H1 (cell line): ENCODE measurements at places on chromosomes 4 and X. TPM values are rescaled to one million over a fixed set of nuclear protein-coding genes. Genes with fewer than 3 reads are reported as not detected.

Gene HSFX4
- not detected in 2 replicates for total RNA-seq

Gene C1GALT1C1
- total RNA-seq: 13.4 and 13.9 TPM in 2 replicates

Gene VCX2
- total RNA-seq: not detected in 2 replicates

Gene ASB5
- not detected in 2 replicates for total RNA-seq

DNA sequence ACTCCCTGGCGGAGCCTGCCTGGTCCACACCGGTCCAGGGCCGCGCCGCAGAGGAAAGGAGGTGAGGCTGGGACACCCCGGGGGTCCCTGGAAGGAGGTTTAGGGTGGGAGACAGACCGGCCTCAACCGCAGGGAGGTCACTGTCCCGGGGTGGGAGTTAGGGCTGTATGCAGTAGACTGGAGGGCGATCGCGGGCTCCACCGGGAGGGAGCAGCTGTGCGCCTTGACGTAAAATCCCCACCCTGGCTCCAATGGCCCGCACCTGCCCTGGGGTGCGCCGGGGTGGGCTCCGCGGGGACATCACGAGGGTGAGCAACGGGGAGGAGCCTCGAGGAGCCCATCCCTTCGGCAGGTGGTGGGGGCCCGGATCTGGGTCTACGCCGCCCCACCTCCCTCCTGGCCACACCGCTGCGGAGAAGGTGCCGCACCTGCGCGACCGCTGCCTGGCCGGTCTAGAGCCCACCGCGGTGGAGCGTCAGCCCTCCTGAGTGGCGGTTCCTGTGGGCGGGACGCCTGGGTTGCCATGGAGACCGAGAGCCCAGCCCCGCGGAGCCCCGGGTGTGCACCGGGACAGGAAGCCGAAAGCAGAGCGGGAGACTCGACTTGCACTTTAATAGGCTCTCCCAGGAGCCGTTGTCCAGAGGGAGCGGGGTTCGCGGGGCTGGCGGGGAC lies 105.1 kb downstream of the ADRA2C start:
- peak; percentile 92 for DNase-seq
- peaks cover 12% of the 10 kb centered on the region for H3K4me1 ChIP-seq
- no peak overlapping the region for H3K27ac ChIP-seq
- H3K36me3 ChIP-seq: no peaks in the 10 kb centered on the region

GRCh38 chr4:173346074-173346473 lies 11.9 kb upstream of the HMGB2 start:
- no peak overlapping the region for H3K4me3 ChIP-seq
- no peaks in the 10 kb centered on the region for H3K27me3 ChIP-seq
- no peak for DNase-seq
- no peaks in the 10 kb centered on the region for H3K4me1 ChIP-seq

DNA sequence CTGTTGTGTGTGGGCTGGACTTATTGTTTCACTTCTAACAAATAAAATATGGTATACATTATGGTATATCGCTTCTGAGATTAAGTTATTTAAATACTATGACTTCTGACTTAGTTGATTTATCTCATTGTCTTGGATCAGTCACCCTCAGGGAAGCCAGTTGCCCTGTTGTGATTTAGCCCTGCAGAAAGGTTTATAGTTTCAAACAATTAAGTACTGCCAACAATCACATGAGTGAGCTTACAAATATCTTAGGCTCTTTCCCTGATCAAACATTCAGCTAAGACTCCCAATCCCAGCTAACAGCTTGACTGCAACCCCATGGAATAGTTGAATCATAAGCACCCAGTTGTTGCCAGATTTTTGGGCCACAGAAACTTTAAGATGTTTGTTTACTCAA lies 85.4 kb downstream of the MAGEC1 start:
- H3K27me3 ChIP-seq: no peaks in the 10 kb centered on the region
- H3K36me3 ChIP-seq: no peaks in the 10 kb centered on the region
- no peak overlapping the region for H3K27ac ChIP-seq
- H3K4me3 ChIP-seq: no peak overlapping the region

DNA sequence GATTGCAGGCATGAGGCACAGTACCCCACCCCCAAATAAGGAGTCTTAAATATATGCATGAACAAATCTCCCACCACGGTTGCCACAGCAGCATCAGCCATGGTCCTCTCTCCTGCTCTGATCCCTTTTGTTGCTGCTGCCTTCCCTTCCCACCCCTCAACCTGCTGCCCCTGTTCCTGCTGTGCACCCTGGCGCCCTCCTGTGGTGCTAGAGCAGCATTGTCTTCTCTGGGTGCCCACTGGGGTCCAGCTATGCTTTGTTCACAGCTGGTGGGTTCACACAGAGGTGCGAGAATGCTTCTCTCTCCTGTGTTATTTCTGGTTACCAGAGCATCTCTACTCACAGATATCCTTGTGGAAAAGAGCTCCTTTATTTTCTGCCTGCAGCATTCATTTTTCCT lies 116.2 kb downstream of the GATB start:
- no peak overlapping the region for H3K4me3 ChIP-seq
- H3K27me3 ChIP-seq: no peaks in the 10 kb centered on the region
- peak; percentile 65 for DNase-seq
- H3K36me3 ChIP-seq: peaks cover 4% of the 10 kb centered on the region; the same call in 1 of the 2 replicates
- no peaks in the 10 kb centered on the region; the same call in none of the 2 replicates for H3K4me1 ChIP-seq
- H3K27ac ChIP-seq: no peak overlapping the region

DNA sequence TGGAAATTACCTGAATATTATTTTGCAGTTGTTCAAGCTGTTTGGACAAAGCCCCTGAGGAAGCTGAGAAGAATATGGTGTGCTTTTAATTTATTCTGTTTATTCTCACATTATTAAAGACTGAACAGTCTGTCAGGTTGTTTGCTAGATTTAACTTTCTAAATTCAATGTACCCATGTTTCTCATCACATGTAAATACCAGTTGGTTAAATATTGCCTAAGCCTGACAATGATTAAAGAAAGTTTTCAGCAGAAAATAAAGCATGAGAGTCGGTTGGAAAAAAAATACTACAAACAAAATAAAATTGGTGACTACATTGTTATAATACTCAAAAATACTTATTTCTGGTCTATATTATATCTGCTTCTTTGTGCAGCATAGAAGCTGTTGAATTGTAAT lies 1974.7 kb downstream of the ARAP2 start:
- no peak overlapping the region for H3K27ac ChIP-seq
- no peak for DNase-seq
- no peaks in the 10 kb centered on the region for H3K27me3 ChIP-seq
- no peaks in the 10 kb centered on the region for H3K36me3 ChIP-seq
- no peaks in the 10 kb centered on the region for H3K4me1 ChIP-seq

DNA sequence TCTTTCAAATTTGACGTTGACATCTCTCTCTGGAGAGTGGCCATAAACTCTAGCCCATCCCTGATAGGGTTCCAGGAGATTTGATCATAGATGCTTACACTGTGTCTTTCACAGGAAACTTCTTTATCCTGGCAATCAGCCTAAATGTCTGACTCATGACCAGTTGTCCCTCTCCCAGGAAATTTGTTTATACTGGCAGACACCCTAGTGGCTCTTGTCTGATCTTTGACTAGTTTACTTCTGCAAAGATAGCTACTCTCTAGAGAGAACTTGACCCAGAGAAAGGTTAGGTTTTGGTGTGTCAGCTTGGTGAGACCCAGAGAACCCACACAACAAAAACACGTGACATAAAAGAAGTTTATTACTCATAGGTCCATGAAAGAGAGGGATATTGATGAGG lies 509.8 kb downstream of the CENPC start:
- no peak overlapping the region for H3K27ac ChIP-seq
- no peaks in the 10 kb centered on the region for H3K4me1 ChIP-seq
- no peak overlapping the region for H3K4me3 ChIP-seq

GRCh38 chr4:184949020-184949419 lies 69.3 kb upstream of the HELT start:
- H3K27ac ChIP-seq: no peak overlapping the region
- no peaks in the 10 kb centered on the region for H3K36me3 ChIP-seq
- no peak overlapping the region for H3K4me3 ChIP-seq
- no peaks in the 10 kb centered on the region for H3K4me1 ChIP-seq
- DNase-seq: peak; percentile 6

- no peaks in the 10 kb centered on the region for H3K4me1 ChIP-seq
- no peaks in the 10 kb centered on the region for H3K27me3 ChIP-seq
- no peak for DNase-seq
- H3K36me3 ChIP-seq: no peaks in the 10 kb centered on the region
Measured at GRCh38 chrX:16770970-16771482, 15.2 kb upstream of the TXLNG start.
